ENCODE measurements at places on chromosomes 4 and X.

DNA sequence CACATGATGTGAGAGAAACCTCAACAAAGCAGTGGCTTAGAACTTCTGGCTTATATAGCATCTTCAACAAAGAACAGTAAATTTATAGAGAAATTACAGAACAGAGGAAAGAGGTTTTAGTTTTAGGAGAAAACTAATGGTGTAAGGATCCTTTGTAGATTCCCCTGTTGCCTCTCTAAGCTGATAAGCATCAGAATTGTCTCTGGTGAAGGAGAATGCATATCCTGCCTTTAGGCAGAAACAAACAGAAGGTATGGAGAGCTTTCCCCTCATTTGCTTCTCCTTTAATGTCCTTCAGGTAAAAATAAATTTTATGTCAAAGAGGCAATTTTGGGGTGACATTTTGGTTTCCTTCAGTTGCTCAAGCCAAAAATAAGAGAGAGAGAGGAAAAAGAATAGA, 625.9 kb downstream of the CCSER1 start:
- no peak for DNase-seq

GRCh38 chr4:188988131-188988530, 848.9 kb downstream of the TRIML1 start:
- DNase-seq = no peak

DNA sequence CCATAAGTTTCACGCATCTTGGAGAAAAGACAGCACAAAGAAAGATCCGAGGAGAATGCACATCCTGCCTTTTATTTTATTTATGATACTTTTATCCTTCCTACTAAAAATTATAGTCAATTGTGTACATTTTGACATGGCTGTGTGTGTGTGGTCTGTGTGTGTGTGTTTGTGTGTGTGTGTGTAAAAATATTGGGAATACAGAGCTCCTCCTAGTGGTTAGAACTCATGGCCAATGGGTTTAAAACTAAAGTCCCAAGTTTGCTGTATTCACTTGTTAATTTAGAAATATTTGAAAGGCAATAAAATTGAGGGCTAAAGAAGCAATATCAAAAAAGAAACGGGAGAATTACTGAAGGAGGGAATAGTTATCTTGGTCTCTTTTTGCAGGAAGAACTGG, 47.5 kb downstream of the NKX6-1 start:
- DNase-seq = no peak

DNA sequence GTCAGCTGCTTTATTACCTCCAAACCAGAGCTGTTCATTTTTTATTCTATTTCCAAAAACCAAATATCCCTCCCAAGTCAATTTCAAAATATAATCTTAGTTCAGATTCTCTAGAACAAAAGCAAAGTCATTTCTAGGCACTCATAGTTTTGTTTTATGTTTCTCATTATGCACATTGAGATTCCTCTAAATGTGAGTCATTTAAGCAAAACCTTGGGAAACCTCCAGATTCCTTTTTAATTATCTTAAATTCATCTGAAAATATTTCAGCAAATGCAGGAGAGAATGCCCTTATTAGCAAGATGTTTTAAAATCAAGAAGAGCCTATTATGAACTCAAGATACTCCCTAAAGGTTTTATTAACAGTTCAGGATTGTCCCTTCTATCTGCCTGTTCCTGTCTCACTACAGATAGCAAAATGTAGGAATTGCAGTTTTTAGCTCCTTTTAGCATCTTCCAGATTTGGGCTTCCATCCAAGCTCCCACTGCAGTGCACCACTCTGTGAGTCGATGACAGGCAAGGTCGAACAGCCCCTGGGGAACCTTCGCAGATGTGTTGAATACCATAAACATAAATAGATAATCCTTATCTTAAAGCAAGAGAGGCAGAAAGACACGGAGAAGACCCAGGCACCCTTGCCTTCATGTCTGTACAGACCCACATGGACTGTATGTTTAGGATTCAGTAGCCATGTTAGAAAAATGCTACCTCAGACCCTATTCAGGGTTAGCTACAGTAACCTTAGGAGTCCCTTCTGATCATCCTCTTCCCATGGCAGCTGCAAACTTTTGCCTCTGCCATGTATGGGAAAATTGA, 11.3 kb upstream of the SLC9A7 start:
- no peak for DNase-seq

DNA sequence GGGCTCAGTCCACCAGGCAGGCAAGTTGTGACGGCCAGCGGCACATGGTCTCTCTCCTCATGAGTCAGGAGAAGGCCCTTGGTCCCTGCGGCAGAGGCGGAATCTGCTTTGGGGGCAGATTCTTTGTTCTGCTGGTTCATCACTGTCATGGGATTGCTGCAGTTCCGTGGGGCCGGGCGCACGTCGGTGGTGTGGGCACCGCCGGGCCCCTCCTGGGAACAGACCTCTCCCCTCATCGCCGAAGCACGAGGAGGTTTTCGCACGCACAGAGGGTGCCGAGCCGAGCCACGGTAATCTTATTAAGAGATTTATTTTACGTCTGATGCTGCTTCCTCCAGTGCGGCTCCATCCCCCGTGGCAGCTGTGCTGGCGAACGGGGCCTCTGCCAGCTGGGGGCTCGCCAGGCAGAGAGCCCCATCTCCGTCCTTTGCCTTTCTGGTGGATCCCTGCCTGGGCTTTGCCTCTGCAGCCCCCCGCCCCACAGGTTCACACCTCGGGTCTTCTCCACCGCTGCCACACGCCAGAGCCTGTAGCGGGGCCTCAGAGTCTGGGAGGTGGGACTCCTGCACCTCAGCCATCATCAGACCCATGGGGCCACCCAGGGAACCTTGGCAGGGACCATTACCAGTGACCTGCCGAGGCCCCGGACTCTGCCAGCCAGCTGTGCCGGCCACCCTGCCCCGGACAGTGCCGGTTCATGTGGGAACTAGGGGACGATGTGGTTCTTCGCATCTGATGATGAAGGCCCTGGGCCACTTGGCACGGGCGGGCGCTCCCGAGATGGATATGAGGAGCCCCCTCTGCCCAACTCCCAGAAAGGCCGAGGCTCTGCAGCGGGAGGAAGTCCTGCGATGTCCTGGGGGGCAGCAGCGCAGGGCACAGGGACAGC, 86.7 kb upstream of the NKX1-1 start:
- no peak for DNase-seq

DNA sequence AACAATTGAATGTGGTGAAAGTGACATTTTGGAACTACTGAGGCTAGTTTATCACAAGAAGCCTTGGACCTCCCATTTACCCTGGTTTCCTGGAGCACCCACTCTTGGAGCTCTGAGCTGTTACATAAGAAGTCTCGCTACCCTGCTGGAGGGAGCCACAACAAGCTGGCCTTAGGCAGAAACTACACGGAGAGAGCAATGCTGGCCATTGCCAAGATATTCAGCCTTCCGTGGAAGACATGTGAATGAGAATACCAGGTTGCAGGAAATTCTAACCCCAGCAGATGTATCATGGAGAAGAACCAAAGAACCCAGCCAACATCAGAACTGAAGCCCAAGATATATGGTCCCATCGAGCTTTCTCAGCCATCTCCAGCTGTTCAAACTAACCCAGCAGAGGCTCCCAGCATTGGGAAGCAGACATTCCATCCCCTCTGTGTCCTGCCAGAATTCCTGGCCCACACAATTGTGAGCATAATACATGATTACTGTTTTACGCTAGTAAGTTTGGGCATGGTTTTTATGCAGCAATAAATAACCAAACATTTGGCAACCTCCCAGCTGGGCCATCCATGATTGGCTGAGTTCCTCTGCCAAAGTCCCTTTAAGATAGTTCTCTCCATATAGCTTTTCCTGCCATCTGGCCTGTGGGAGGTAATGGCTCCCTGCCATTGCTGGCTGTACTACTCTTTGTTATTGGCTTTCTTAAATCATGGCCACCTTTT, 17.9 kb upstream of the PDE5A start:
- no peak for DNase-seq

- DNase-seq = no peak
Measured at GRCh38 chr4:113327494-113327893, 278.0 kb downstream of the ANK2 start.

DNA sequence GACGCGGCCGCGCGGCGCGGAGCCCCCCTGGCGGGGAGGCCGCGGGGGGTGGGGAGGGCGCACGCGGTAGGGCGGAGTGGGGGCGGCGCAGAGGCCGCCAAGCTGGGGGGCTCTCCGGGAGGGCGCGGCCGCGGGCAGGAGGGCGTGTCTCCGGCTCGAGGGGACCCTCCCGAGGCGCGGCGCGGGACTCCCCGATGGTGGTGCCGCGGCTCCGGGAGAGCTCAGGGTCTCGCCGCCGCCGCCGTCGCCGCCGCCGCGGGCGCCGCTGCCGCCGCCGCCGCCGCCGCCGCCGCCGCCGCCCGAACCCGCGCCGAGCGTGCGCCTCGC, 165 bp upstream of the PTCHD1 start:
- no peak for DNase-seq

DNA sequence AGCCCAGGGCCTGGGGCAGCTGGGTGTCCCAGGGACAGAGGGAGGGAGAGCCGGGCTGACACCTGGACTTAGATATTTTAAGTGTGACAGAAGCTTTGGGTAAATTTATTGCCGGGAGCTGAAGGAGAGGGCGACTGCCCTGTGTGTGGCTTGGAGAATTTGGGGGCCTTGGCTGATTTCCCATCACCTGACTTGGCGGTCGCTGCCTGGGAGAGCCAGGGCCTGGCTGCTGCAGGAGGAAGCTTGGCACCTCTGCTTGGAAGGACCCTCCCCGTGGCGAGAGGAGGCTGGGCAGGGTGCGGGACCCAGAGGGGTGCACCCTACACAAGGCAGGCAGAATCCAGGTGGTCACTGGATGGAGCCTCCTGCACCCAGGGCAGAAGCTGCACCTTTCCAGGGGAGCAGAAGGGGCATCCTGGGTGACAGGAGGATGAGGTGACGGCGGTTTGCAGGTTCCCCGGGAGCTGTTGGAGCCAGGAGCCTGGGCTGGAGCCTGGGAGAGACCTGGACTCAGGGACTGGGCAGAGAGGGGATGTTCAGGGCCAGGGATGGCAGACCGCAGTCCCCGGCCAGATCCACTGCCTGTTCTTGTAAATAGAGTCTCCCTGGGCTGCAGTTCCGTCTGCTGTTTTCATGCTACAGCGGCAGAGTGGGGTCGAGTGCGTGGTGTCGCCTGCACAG, 72.0 kb downstream of the RGS12 start:
- no peak for DNase-seq

GRCh38 chr4:47418147-47418546, 45.4 kb downstream of the COMMD8 start:
- DNase-seq = no peak

DNA sequence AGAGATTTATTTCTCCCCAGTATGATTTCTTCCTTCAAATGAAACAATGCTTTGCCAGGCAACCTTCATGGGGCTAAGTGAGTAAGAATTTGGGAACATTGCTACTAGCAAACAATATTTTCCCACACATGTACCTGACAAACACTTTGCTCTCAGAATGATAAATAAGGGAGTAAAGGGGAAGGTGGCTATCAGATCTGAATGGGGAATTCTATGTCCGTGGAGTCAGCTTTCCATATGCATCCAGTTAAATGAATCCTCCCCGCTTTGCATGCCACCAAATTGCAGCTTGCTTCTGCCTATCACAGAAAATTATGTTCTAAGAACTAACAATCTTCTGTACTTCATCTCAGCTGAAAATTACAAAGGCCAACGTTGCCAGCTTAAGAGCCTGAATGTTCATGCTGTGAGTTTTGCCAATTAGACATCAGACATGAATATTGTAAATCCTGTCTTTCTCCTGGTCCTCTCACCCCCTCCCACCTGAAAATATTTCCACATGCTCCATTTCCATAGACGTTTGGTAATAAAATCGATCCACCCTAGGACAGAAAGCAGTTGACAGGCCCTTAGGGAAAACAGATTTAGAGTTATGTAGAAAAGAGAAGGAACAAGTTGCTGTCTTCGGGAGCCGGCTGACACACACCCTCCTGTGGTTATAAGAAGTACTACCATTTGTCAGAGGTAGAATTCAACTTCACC, 6.3 kb downstream of the MEPE start:
- no peak for DNase-seq

- DNase-seq = no peak
Measured at GRCh38 chrX:12421918-12422317, 283.6 kb downstream of the FRMPD4 start.

DNA sequence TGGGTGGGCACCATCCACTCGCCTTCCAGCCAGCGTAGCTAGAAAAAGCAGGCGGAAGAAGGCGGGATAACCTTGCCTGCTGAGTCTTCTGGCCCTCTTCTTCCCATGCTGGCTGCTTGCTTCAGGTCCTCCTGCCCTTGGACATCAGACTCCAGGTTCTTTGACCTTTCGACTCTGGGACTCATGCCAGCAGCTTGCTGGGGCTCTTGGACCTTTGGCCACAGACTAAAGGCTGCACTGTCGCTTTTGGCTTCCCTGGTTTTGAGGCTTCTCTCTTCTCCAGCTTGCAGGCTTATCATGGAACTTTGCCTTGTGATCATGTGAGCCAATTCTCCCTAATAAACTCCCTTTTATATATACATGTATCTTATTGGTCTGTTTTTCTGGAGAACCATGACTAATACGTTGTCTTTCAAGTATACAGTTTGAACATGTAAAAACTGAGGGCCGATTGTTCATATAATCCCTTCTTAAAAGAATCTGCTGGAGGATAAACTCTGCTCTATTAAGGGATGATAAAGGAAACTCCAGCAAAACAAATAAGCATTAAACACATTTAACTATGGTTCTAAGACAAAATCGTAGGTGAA, 116.6 kb upstream of the LCORL start:
- no peak for DNase-seq

DNA sequence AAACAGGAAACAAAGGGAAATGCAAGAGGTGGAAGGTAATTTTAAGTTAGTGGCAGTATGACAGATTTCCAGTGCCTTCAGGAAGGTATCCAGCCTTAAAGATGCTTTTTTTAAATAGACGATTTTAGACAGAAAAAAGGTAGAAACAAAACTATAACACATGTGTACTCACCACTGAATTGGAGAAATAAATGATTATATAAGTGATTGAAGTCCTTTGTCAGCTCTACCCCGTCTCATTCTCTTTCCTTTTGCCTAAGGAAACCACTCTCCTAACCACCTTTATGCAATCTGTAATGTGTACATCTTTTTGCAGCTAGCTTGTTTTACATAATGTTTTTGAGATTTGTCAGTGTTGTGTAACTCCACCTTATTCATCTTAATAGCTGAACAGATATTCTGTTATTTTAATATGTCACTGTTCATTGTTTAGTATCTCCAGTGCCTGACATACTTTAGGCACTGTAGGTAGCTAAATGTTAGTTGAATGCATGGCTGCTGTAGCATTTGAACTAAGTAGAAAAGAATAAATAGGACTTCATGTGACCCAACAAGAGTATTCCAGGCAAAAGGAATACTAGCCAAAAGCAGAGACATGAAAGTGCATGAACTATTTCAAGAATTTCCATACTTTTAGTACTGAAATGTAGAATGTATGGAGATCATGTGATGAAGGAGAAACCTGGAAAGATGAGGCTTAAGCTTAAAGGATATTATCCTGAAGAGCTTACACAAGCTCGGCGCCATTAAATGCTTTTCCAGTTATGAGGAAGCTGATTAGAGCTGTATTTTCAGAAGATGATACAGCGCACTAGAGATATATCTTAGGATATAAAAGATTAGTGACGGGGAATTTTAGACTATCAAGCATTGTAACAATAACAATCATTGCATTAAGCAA, 865 bp downstream of the FAM200B start:
- DNase-seq = no peak

DNA sequence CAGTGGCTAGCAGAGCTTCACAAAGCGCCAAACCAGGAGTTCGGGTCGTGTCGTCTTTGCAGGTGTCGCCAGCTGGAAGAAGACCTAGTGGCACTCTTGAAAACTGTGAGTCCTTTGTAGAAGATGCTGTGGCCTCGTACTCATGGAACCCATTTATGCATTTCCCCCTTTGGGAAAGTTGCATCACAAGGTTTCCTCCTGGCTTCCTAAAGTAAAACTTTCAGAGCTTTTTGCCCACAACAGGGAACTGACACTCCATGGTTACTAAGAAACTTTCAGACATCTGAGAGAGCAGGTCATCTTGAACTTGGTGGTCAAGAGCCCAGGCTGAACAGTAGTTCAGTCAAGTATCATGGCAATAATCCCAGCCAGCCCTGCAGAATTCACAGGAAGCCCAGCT, 15.9 kb upstream of the NOCT start:
- DNase-seq = no peak
